ENCODE measurements at places on chromosomes 5 and 9. TPM values are rescaled to one million over a fixed set of nuclear protein-coding genes. Genes with fewer than 3 reads are reported as not detected.

Gene ZNF366
- total RNA-seq, result 14.7 TPM

Gene GRK6
- total RNA-seq, result 17.5 TPM

Gene CBY3
- total RNA-seq, result not detected

Gene CCDC171
- 2.9 TPM for total RNA-seq

Gene SOX30
- total RNA-seq, result not detected

Gene SV2C
- total RNA-seq, result not detected

Gene NUTM2F
- total RNA-seq, result not detected

Gene CCDC180
- 4.6 TPM for total RNA-seq

Gene PCDHGA2
- total RNA-seq, result 2.6 TPM

Gene GDA
- 0.66 TPM for total RNA-seq

Gene ANKRD34B
- not detected for total RNA-seq

Gene SLC25A2
- total RNA-seq, result 2.3 TPM

Gene ADAMTS19
- total RNA-seq, result 0.88 TPM

Gene DCTN3
- 41.4 TPM for total RNA-seq

Gene SH3RF2
- total RNA-seq, result 5.3 TPM

Gene PCSK5
- 18.4 TPM for total RNA-seq

Gene IL7R
- total RNA-seq, result 28.0 TPM

Gene LCN9
- not detected for total RNA-seq

Gene FSTL4
- total RNA-seq, result not detected

Gene CTNND2
- 8.3 TPM for total RNA-seq

Gene AUH
- 41.0 TPM for total RNA-seq

Gene BHMT2
- 78.2 TPM for total RNA-seq

Gene NFIB
- total RNA-seq, result 158 TPM

Gene IGFBPL1
- not detected for total RNA-seq

Gene ANKRD20A1
- total RNA-seq, result not detected

Gene ENHO
- total RNA-seq, result not detected

Gene BTF3
- total RNA-seq, result 429 TPM

Gene OLFML2A
- total RNA-seq, result 38.2 TPM

Gene TYRP1
- not detected for total RNA-seq

Gene EIF4EBP3
- total RNA-seq, result 25.1 TPM

Gene GPSM1
- 5.8 TPM for total RNA-seq

Measured in subcutaneous adipose tissue (tissue), 4 donors.